ENCODE measurements at places on chromosomes 1 and 21.

- peak; percentile 49 for DNase-seq
Measured at GRCh38 chr1:37602750-37603694, 7.3 kb upstream of the GNL2 start.

- no peak for DNase-seq
Measured at GRCh38 chr1:13604176-13604575, 20.5 kb downstream of the PDPN start.

- DNase-seq: no peak
Measured at GRCh38 chr1:30327370-30328099, 395.9 kb downstream of the MATN1 start.

GRCh38 chr1:68225781-68226180 lies 6.5 kb downstream of the WLS start:
- DNase-seq: no peak

GRCh38 chr1:109210058-109210457 lies 3.7 kb upstream of the SARS1 start:
- no peak for DNase-seq

- DNase-seq: no peak
Measured at GRCh38 chr1:53190210-53190611, 6.4 kb upstream of the CPT2 start.

Data from astrocyte of the hippocampus (primary cell).